Left colon (tissue), 2 donors: ENCODE measurements at places on chromosomes 11 and 22.

DNA sequence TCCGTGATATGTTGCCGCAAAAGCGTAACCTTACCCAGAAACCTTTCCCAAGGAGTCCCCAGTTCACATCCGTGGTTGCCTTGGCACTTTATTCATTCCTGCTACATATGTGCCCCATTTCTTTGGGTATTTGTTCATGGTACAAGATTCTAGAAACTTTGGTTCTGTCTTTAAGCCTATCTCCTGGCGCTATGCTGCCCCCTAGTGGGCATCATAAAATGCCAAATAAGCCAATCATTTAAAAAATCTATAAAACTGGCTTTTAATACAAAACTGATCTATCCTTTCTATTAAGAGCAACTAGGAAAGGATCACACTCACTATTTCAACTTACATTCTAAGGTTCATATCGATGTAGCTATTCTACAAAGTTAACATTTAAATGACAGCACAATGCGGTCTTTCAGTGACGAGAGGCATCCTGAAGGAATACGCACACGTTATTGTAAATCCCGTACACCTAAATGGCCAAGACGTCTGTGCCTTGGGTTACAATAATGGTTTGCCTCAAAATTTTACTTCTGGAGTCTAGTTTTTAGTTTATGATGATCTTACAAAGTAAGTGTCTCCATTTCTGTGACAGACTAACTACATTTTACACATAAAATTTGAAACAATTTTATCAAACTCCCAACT is 16.2 kb downstream of the PIWIL3 start:
- peak; percentile 69 for DNase-seq

- DNase-seq = no peak
Observed at GRCh38 chr22:46972256-46972655, 209.8 kb downstream of the TBC1D22A start.

GRCh38 chr11:101803651-101804050 is 111.2 kb upstream of the CEP126 start:
- DNase-seq = no peak

DNA sequence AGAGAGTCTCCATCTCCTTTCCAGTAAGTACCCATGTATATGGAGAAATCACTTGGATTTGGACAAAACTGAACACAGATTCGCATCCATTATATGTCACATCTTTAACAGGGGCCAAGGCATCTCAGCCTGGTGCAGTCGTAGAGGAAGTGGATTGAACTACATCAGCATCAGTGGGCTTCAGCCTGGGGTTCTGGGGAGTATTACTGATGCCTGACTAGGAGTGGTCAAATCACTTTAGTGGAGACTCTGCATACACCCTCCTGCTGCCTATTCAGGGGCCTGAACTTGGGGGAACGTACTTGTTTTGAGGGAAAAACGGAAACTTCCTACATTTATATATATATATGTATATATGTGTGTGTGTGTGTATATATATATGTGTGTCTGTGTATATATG is 72.8 kb downstream of the GAB4 start:
- no peak for DNase-seq

DNA sequence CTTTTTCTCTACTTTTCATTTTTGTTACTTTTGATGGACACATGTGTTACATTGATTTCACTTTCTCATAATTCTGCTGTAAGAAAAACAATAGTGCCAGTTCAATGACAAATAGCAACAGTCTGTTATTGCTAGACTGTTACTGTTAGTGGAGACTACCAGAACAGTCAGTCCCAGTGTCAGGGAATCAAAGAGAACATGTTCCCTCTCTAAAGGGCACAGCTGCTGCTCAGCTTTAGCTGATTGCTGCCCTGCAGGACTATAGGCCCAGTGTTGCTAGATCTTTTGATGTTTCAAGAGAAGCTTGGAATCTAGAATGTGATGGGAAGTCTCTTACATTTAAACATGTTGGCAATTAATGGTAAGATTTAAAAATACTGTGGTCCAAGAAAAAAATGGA is 3.4 kb downstream of the BIRC3 start:
- no peak for DNase-seq

DNA sequence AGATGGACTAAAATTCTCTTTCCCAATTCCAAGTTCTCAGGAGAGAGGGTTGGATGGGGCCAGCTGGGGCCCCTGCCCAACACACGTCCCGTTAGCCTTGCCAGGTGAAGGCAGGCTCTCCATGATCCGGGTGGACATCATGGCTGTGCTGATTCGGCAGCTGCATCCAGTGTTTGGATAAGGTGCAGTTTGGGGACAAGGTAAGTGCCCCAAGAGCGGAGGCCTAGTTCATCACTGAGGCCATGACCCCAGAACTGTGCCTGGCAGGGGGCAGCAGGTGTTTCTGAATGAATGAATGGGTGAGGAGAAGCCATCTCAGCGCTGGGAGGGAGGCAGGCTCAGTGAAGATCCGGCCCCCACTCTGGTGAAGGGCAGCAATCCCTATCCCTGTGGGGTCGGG is 520.4 kb downstream of the TBC1D22A start:
- no peak for DNase-seq
